ENCODE measurements at places on chromosomes 2 and 18.
A peak's percentile ranks its signal among the peaks of the same experiment; 100 is the strongest.

GRCh38 chr2:30300456-30301221 lies 69.3 kb downstream of the LBH start:
- peak; percentile 53 for DNase-seq

GRCh38 chr2:50754514-50754913 lies 277.4 kb downstream of the NRXN1 start:
- no peak for DNase-seq

DNA sequence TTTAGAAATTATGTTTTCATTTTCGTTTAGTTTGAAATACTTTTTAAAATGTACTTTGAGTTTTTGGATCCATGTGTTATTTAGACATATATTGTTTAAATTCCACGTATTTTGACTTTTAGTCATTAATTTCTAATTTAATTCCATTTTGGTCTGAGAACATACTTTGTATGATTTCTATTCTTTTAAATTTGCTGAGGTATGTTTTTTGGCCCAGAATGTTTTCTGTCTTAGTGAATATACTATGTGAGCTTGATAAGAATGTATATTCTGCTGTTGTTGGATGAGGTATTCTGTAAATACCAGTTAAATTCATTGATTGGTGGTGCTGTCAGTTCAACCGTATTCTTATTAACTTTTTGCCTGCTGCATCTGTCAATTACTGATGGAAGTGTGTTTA lies 26.4 kb downstream of the VRK2 start:
- no peak for DNase-seq

- no peak for DNase-seq
Observed at GRCh38 chr2:163767097-163767496, 31.3 kb upstream of the FIGN start.

GRCh38 chr2:108169982-108170625 lies 69.7 kb upstream of the SULT1C3 start:
- peak; percentile 40 for DNase-seq

DNA sequence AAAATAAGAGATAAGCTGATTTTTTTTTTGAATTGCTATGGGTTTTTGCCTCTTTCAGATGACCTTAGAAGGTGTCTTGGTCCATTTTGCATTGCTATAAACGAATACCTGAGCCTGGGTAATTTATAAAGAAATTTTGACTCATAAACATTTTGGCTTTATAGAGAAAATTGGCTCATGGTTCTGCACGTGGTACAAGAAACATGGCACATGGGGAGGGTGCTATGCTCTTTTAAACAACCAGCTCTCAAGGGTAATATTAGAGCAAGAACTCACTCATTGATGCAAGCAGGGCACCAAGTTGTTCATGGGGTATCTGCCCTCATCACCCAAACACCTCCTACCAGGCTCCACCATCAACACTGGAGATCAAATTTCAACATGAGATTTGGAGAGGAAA lies 408.8 kb downstream of the NUP35 start:
- no peak for DNase-seq

Measured in fibroblast of pulmonary artery (primary cell).